ENCODE measurements at places on chromosomes 5 and 9.

DNA sequence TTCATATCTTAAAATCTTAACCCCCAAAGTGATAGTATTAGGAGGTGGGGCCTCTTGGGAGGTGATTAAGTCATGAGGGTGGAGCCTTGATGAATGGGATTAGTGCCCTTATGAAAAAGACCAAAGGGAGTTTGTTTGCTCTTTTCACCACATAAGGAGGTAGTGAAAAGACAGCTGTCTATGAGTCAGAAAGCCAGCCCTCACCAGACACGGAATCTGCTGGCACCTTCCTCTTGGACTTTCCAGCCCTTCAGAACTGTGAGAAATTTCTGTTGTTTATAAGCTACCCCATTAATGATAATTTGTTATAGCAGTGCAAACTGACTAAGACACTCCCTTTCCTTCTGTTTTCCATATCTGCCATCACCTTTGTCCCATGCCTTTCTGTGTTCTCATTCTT, 20.8 kb downstream of the IFNB1 start:
- no peak for DNase-seq

- no peak for DNase-seq
These were observed 15.5 kb upstream of the SHB start for GRCh38 chr9:38084556-38084880.

DNA sequence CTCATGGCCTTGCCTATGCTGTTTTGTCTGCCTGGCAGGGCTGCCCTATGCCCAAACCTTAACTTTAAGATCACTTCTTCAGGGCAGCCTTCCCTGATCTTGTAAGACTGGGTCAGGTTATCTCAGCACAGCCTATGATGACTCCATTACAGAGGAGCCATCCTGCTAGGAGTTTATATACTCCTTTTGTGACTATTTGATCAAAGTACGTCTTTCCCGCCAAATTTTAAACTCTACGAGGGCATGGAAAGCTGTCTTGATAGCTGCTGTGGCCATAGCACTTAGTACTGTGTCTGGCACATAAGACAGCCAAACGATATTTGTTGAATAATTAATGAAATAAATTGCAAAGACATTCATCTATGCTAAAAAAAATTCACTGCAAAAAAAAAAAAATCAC, 60.6 kb downstream of the PPP2R2B start:
- no peak for DNase-seq

DNA sequence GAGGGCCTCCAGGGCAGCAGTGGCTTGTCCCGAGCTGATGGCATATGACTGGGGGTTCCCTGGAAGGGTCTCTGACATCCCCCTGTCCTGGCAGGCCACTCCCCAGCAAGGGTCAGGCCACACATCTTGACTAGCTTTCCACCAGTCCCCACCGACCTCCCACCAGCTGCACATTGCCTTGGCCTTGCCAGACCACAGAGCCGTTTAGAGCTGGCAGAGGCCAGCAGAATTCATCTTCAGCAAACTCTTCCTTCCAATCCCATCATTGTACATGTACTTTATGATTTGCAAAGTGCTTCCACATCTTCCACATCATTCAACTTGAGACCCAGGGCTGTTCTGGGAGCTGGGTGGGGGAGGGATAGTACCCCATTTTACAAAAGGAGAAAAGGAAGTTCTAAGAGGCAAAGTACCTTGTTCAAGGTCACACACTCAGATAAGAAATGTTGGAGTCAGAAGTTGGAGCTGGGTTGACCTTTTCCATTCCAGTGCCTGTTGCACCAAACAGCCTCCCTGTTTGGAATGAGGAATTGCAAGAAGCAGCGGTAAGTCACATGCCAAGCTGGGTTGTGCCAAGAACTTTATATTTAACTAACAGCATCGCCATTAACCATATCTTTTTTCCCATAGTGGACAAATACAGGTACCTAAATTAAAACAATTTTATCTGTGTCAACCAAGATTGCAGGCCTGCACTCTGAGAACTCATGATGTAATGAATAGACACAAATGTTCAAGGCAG, 25.8 kb upstream of the COL15A1 start:
- no peak for DNase-seq

GRCh38 chr5:168872246-168872645, 293.1 kb upstream of the PANK3 start:
- no peak for DNase-seq

- no peak for DNase-seq
These were observed 231.2 kb downstream of the ARRDC3 start for GRCh38 chr5:91151947-91152346.

DNA sequence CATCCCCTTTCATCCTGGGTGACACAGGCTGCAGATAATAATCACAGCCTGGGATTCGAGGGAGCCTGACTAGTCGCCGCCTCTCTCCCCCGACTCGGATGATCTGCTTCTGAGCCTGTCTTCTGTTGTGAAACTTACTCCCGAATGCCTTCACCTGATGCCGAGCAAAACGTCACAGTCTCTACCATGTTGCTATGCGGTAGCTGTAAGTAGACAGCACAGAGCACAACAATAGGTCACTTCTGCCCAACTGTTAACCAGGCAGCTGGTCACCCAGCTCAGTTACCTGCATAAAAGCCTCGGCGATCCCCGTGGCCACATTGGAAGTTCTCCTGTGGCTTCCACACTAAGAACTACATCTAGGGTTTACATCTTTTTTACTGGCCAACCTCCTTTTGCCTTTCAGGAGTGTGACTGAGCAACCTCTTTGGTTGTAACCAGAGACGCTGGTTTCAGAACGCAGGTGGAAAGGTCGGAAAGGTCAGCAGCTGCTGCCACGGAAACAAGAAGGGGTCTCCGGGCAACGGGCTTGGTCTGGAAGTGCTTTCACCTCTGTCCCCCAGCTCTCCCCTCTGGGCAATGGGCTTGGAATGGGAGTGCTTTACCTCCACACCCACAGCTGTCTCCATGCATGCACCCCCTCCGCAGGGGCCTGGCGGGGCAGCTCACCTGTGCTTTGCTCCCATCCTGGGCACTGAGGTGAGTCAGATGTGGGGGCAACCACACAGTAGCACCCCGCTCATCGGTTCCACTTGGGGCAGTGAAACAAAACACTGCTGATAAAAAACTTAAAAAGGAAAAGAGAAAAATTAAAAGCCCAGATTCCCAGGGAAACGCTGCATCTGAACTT, 7.6 kb upstream of the PPP1R26 start:
- DNase-seq = no peak

DNA sequence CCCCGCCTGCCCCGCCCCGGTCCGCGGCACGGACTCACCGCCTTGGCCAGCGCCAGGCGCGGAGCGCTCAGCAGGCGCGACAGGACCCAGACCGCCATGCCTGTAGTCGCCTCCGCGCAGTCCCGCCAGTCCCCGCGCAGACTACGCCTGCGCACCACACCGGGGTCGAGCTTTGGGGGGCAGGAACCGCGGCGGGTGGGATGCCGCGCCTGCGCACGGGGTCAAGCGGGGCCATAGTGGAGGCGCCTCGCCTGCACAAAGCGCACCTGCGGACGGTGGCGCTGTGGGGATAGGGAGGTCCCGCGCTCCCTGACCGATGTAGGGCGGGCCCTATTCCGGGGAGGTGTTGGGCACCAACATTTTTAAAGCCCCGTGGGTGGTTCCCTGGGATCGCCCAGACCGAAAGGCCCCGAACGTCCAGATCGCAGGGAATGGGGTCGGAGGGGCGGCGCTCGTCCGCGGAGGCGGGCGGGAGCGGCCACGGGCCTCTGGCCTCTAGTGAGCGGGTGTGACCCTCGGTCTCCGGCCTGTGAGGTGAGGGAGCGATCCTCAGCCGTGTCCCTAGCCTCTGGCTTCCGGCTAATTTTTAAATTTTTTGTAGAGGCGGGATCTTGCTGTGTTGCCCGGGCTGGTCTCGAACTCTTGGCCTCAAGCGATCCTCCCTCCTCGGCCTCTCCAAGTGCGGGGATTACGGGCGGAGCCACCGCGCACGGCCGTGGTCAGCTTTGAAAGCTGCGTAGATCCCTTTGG, 70.8 kb upstream of the LPCAT1 start:
- DNase-seq = peak; percentile 4

GRCh38 chr9:87567001-87567400, 69.3 kb downstream of the DAPK1 start:
- no peak for DNase-seq

- no peak for DNase-seq
These were observed 48.9 kb downstream of the ADRB2 start for GRCh38 chr5:148875205-148875875.

DNA sequence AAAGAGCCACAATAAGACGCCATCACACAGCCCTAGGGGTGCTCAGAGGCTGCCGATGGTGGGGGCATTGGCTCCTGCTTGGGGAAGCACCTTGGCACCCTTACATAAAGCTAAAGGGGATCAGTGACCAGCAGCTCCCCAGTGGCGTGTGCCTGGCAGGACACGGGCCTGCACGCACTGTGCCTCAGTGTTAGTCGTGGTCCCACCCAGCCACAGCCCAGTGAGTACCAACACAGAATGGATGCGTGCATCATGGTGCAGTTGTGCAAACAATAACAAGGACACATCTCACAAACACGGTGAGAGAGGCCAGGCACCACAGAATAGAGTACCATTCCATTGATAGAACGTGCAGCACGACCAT, 103.2 kb downstream of the WNK2 start:
- DNase-seq = no peak

- no peak for DNase-seq
These were observed 197.4 kb downstream of the CSNK1G3 start for GRCh38 chr5:123709422-123709821.

DNA sequence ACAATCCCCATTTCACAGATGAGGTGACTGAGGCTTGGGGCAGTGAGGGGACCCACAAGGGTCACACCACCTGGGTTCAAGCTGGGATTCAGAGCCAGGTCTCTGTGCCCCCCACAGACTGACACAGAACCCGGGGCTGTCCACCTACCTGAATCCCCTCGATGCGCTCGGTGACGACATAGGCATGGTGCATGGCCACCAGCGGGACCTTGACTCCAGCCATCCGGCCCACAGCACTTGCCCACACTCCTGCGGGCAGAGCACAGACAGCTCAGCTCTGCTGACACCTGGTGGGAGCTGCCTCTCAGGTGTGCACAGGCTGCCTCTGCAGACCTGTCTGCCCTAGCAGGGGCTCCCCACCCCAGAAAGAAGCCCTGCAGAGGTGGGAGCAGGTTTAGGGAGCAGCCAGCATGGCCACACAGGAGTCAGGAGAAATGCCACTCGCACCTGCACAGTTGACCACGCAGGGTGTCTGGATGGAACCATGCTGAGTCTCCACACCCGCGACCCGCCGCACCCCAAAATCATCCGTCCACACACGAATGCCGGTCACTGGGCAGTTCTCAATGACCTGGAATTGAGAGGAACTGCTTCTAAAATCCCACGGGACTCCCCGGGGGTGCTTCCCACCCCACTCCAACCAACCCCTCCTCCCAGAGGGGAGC, 8.4 kb downstream of the SARDH start:
- DNase-seq = no peak

GRCh38 chr9:22657713-22658112, 211.1 kb downstream of the DMRTA1 start:
- no peak for DNase-seq

DNA sequence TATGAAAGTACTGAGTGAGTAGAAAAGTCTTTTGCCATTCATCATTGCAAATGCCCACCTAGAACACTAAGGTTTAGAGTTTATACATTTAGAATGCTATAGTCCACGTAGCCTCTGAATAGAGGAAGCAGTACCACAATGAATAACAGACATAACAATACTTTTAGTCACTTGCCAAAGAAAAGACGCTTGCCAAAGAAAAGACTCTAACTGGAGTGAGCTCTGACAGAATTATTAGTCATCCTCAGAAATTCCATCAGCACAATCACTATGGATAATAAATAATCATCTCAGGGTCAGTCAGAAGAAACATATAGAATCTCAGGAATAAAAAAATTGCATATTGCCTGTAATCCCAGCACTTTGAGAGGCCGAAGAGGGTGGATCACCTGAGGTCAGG, 168.5 kb upstream of the TARS1 start:
- DNase-seq = no peak

DNA sequence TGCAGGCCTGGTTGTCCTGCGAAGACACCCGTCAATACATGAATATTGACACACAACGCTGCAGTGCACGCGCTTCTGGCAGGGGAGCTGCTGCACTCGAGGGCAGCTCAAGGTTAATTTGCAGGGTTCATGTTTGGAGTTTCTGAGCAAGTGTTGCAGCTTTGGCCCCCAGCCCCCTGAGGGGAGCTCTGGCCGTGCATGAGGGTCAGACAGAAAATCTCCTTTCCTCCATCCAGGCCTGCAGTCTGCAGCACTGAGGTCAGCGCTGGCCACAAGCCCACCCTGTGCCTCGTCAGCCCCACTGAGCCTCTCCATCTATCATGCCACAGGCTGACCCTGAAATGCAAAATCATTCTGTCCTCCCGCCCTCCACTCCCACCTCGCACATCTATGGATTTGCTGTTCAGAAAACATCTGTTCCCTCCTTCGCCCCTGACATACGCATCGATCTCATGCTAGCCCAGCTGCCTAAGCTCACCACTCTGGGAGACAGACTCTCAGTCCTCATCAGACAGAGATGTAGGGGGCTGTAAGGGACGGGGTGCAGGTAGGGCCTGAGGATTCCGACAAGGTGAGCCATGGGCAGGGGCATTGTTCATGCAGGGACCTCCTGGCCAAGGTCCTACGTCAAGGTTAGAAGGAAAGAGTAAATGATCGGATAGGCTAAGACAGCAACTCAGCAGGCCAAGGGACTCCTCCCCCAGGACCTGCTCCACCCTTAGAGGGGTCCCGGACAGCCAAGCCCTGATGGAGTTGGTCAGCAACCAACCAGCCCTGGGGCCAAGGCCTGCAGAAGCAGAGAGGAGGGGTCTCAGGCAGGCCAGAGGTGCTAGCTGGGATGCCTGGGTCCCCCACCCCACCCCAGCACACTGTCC, 125.1 kb downstream of the KCNIP1 start:
- DNase-seq = no peak

GRCh38 chr9:13811876-13812275, 502.1 kb downstream of the NFIB start:
- no peak for DNase-seq

DNA sequence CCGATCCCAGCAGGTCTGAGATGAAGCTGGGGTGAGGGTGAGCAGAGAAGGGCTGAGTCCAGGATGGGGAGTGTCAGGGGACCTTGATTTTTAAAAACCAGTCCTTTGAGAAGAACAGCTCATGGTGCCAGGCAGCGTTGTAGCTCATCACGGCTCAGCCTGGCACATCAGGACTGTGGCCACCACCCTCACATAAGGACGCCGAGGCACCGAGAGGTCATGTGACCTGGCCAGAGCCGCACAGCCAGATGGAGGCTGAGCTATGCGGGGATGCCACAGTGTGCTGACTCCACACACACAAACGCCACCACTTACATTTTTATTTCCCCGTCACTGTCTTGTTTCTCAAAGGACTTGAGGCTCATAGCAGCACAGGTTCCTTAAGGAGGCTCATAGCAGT, 32.9 kb upstream of the CEP72 start:
- no peak for DNase-seq

- no peak for DNase-seq
These were observed 68.4 kb downstream of the PDZD2 start for GRCh38 chr5:31707329-31707728.

DNA sequence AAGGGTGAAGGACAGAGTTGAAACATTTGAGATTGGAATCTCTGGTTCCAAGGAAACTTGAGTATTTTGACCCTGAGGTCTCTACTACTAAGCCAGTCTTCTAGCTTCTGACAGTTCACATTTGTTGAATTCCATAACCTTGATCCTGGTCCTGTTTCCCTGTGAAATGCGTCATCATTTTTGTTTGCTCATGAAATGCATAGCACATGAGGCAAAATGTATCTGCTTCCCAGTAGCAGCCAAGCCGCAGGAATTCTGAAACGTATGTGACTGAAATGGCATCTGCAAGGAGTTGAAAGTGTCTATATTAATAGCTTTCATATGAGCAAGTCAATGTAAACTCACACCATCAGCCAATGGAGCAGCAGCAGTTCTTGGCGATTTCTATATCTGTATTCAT, 307.9 kb downstream of the CSNK1G3 start:
- no peak for DNase-seq

All from GOT3 (cell line).